ENCODE measurements at places on chromosomes 11 and 22. TPM values are rescaled to one million over a fixed set of nuclear protein-coding genes. Genes with fewer than 3 reads are reported as not detected.

DNA sequence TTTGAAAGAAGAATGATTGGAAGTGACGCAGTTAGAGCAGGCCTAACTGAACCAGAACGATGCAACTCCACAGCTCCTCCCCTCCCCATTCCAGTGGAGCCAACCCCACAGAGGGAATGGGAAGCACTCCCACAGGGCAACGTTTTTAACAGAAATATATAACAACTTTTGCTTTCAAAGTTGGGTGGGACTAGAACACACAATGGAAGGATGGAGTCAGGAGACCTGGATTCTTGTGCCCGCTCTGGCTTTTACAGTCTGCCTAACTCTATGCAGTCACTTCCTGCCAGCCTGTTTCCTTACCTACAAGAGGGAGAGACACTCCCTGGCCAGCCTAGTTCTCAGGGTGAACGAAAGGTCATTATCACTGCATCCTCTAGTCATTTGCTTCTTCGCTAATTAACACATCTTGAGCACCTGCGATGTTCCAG is 75.5 kb downstream of the PACSIN2 start:
- DNase-seq = no peak

- DNase-seq = no peak
Measured at GRCh38 chr11:35523331-35523768, 2.1 kb downstream of the PAMR1 start.

The LIF gene
- total RNA-seq = 94.6 TPM

The NELL1 gene
- total RNA-seq = not detected

- DNase-seq = no peak
Measured at GRCh38 chr11:11056749-11057471, 199.1 kb upstream of the ZBED5 start.

GRCh38 chr22:46482056-46482675 is 55.3 kb downstream of the CELSR1 start:
- DNase-seq = no peak

GRCh38 chr11:24407733-24408132 is 89.1 kb upstream of the LUZP2 start:
- no peak for DNase-seq

- no peak for DNase-seq
Measured at GRCh38 chr22:40665312-40665711, 14.0 kb upstream of the MCHR1 start.

- DNase-seq = no peak
Measured at GRCh38 chr11:1402355-1403077, 12.8 kb downstream of the BRSK2 start.

DNA sequence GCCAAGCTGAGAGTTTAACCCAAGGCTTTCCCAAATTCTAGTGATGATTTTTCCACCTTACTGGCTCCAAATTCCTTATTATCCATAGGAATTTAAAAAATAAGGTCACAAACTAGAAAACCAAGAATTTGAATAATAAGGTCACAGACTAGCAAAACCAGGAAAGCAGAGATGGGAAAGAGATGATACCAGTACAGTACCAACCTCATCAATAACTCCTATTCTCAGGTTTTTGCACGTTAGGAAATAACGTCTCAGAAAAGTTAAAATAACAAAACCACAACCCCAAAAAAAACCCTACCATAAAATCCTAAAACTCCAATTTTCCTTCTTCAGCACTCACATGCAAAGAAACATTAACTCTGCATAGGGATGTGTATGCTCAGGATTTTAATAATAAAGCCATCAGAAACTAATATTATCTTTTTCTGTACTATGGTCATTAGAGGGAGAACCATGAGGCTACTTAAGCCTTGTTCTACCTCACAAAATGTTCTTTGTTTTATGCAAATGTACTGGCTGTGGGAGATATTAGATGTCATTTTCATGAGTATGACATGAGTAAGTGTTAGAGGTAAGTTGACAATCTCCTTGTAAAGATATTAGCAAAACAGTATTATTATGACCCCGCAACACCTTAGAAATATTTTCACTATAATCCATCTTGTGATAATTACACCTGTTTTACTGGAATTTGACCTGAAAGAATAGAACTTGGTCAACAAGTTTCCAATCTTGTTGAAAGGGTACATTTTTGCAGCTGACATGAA is 16.1 kb upstream of the EED start:
- DNase-seq = no peak
